ENCODE measurements at places on chromosomes 7 and 10. TPM values are rescaled to one million over a fixed set of nuclear protein-coding genes. Genes with fewer than 3 reads are reported as not detected.

The CFAP69 gene
- total RNA-seq: 4.4 TPM

The IRF5 gene
- 0.37 TPM for total RNA-seq

The ECHDC3 gene
- total RNA-seq: 12.0 TPM

The TEX36 gene
- not detected for total RNA-seq

The DOCK1 gene
- 85.2 TPM for total RNA-seq

The LIPN gene
- not detected for total RNA-seq

The LIPJ gene
- not detected for total RNA-seq

The INMT gene
- 0.11 TPM for total RNA-seq

The MYO1G gene
- total RNA-seq: 0.11 TPM

The TUBB8 gene
- not detected for total RNA-seq

The PPP1R3A gene
- not detected for total RNA-seq

The TIMM23B gene
- 25.4 TPM for total RNA-seq

The NME8 gene
- total RNA-seq: not detected

The UBE2D1 gene
- 11.1 TPM for total RNA-seq

The IL6 gene
- 0.55 TPM for total RNA-seq

The LIPK gene
- total RNA-seq: not detected

The C10orf67 gene
- 0.11 TPM for total RNA-seq

The GTPBP10 gene
- 14.9 TPM for total RNA-seq

The SLF2 gene
- total RNA-seq: 44.8 TPM

The C7orf33 gene
- total RNA-seq: not detected

The RARRES2 gene
- total RNA-seq: 3.3 TPM

The SUN3 gene
- not detected for total RNA-seq

The ASAH2 gene
- total RNA-seq: 0.77 TPM

The CTAGE4 gene
- not detected for total RNA-seq

The MKX gene
- total RNA-seq: 11.6 TPM

The FRMPD2 gene
- total RNA-seq: not detected

The GFRA1 gene
- not detected for total RNA-seq

The AP5Z1 gene
- 34.8 TPM for total RNA-seq

The XRCC2 gene
- 1.6 TPM for total RNA-seq

The ZNF365 gene
- total RNA-seq: 9.0 TPM

The WEE2 gene
- total RNA-seq: not detected

The MNX1 gene
- total RNA-seq: not detected

The HOXA7 gene
- total RNA-seq: 0.77 TPM

The ALOX5 gene
- not detected for total RNA-seq

The LRMDA gene
- total RNA-seq: 0.55 TPM

The EGR2 gene
- 1.6 TPM for total RNA-seq

The RAMP3 gene
- not detected for total RNA-seq

The MEST gene
- total RNA-seq: 5.5 TPM

The ZNF33B gene
- total RNA-seq: 6.5 TPM

The TAS2R40 gene
- total RNA-seq: not detected

The SPDYE16 gene
- 0.12 TPM for total RNA-seq

The LAMB4 gene
- under 0.01 TPM for total RNA-seq

The PDE6C gene
- not detected for total RNA-seq

The AKR1C8 gene
- total RNA-seq: not detected

The RELN gene
- total RNA-seq: 14.9 TPM

All from uterine smooth muscle cell (primary cell).